ENCODE measurements at places on chromosomes 2 and 18.
A peak's percentile ranks its signal among the peaks of the same experiment; 100 is the strongest.

DNA sequence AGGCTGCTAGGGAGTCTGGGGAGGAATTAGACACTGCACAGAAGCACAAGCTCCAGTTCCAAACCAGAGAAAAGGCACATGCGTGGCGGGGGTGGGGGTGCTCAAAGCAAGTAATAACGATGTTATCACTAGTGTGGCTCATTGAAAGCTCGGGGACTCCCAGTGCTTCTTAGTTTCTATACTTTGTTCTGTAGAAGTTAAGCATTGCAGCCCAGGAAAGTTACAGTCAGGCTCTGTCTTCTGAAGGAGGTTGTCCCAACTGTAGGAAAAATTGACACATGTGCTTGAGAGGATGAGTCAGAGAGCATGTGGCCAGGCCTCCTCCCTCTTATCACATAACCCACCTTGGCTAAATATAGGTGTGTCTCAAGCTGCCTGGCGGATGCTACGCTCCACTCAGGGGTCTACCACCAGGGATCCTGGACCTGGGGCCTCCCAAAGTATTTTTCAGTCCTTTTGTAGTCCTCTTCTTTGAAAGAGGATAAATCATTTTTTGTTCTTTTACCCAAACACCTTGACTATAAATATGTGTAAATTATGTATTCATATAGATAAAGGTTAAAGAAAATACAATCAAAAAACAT lies 3.8 kb downstream of the GALNT5 start:
- peak; percentile 84 for DNase-seq

DNA sequence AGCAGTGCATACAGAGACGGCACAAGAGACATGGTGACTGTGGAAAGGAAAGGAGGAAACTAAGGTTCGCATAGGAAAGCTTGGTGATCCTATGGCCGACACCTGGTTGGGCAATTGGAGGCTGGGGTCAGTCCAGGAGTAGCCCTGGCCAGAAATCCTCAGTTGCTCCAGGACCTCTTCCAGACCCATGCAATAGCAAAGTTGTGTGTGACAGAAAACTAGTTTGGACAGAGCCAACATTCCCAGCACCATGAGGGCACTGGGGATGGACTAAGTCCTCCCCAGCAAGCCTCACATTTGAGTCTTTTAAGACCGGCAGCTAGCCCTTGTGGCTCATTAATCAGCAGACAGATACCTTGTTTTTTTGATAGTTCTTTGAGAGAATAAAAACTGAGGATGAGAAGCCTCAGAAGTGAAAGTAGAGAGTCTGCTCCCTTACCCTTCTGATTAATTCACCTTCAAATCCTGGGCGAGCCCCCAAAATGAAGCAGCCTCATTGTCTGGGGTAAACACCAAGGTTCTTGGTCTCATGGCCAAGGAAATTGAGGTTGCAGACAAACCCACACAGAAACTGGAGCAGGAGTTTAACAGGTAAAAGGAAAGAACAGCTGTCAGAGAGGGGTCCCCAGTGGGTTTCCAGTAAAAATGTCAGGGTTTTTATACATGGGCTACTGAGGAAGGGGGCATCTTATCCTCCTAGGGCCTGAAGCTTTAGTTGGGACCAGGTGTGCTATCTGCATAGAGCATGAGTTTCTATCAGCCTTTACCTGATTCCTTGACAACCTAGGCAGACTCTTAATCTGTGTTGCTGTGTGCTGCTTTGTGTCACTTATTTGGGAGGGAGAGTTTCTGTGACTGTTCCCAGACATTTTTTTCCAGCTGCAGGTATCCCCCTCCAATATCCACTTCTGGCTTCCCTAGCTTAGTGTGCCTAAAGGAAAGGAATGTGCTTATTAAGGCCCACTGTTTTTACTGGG lies 39.1 kb downstream of the STK17B start:
- peak; percentile 80 for DNase-seq

GRCh38 chr2:69565431-69565839 lies 78.1 kb downstream of the AAK1 start:
- DNase-seq, result peak; percentile 83

GRCh38 chr18:23250893-23251656 lies 115.8 kb downstream of the CABLES1 start:
- DNase-seq, result no peak

DNA sequence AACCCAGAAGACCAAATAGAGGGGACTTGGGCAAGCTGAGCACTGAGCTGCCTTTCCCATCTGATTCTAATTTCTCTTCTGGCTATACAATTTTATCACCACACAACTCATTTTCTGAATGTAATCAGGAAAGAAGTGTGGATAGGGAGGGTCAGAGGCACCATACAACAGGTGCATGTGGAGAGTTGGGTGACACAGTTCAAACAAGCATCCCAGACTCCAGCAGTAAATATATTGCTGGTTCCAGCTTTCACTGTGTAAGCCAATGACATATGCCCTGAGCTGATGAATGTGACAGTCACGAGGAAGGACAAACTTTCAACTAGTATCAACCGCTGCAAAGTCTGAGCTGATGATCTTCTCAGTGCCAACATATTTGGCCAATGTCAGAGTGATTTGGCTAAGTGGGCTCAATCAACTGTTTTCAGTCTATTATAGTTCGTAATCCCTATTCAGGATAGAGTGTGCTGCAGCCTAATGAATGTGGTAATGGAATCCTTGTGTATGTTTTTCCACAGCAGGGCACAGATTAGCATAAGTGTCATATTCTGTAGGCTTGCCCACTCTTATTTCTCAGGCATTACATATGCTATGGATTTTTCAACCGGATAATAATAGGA lies 109.9 kb upstream of the MEIS1 start:
- no peak for DNase-seq

DNA sequence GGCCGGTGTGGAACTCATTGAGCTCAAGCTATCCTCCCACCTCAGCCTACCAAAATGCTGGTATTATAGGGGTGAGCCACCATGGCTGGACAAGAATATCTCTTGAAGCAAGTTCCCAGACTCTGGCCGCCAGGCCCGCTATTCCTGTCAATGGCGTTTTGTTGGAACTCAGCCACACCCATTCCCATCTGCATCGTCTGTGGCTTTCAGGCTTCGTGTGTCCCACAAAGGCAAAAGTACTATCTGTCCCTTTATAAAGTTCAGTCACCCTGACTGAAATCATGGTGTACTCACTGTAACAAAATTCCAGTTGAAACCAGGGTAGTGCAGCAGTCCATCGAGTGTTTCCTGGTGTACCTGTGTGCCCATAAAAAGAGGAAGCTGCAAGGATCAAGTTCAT lies 96.7 kb downstream of the SH3BP4 start:
- no peak for DNase-seq

DNA sequence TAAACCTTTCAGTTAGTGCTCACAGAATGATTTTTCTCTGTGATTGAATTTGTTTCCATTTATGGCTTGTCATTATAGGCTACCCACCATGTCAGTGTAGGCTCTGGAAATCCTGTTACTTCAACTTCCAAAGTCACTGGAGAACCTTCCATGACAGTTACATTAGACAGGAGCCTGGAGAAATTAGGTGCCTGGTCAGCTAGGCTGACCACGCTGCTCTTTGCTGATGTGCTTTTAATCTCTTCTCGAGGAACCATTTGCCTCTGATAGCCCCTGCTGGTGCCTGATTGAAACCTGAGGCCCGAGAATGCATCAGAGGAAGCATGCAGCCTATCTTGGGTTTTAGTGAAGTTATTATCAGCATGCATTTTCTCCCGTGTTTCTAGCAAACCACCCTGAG lies 29.6 kb upstream of the TTN start:
- DNase-seq, result no peak

DNA sequence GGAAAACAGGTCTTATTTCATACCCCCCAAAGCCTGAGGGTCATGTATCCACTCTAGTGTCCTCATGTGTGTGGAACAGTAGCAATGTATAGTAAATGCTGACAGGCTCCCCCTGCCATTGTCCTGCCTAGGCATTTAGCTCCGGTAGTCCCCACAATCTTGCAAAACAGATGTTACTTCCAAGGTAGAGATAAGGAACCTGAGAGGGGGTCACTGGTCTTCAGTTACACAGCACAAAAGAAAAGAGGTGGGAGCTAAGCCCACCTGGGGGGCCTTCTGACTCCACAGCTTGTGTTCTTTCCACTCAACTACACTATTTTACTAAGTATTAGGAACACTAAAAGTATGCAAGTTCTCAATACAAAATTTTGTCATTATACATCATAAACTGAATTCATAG lies 17.4 kb upstream of the FECH start:
- no peak for DNase-seq

DNA sequence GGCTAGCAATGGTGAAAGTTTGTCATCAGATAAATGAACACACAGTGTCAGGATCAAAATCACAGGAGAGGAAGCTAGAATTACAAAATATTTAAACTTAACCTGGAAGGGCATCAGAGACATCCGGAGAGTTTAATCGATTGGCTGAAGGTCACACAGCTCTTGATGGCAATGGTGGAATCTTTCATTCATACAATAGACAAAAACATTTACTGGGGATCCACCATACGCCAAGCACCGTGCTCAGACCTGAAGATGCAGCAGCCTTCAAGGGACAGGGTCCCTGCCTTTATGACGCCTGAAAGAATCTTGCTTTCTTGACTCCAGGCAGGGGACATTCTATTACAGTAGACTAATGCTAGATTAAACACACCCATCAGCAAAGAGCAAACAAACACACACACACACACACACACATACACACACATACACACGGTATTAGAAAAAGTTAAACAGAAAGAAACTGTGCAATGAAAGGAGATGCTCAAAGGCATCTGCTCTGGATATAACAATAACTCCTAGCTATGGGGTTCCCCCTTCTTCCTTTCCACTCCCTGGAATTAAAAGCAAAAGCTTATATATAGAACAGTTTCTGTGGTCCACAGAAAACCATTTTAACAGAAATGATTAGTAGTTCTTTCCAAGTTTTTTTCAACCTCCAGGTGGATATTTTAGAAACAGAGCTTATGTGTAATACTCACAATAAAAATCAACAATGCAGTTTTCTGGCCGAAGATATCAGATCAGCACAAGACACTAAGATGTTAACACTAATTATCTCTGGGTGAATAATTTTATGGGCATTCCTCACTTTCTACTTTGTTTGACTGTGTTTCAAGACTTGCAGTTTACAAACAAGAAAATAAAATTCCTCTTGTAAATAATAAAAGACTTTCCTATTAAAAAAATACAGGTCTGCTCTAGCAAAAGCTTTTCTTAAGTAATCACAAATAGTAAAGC lies 151.7 kb downstream of the ANKRD44 start:
- DNase-seq, result no peak

DNA sequence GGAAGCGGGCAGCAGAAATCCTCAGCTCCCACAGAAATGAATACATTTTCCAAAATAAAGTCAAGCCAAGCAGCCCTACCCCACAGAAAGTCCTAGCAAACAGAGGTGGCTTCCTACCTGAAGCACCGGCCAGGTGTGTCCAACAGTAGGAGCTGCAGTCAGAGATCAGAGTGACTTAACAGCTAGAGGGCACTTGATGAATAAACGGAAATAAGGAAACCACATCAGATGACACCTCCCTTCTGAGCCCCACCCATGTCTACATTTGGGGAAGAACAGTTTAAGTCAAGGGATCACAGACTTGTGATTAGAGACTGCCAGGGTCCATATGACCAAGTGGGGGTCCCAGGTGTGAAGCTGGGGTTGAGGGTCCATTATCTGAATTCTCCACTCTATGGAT lies at the start of gene CXCR1:
Gene CXCR1 (minus strand): TSS at position 172 of the 400 bp plus-strand sequence. CDS start 1,751 bp downstream, outside the sequence.
- peak; percentile 33 for DNase-seq

DNA sequence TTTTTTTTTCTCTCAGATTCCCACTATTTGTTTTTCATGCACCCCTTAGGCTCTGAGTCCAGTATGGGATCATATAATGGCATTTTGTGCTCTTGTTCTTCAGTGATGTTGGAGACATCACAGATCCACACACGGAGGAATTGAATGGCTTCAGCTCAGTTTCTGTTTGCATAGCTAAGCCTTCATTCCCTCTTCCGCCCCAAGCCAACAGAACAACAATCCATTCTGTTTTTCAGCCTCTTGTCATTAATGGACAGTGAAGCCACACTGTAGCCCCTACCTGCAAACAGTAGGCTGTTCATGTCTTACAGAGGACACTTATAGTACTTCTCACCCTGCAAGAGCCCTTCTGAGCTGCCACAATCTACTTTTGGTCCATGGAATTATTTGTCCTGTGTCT lies 64.0 kb upstream of the ZSWIM2 start:
- DNase-seq, result no peak

DNA sequence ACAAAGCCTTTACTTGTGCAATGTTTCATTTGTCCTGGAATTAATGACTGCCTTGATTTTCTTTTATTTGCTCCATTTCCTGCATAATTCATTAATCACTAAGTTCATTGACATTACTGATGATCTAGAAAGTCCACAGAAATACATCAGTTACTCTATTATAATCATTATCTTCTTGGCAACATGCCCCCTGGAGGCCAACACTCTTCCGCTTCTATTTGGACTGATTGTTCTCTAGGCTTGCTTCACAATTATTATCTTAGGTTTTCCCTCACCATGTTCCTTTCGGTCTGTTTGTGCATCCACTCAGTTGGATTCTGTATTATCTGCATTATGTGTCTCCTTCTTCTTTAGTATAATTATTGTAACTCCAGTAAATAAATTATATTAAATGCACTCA lies 461.0 kb upstream of the CDH2 start:
- no peak for DNase-seq

- no peak for DNase-seq
These were observed 49.6 kb downstream of the SPIRE1 start for GRCh38 chr18:12608301-12608700.

DNA sequence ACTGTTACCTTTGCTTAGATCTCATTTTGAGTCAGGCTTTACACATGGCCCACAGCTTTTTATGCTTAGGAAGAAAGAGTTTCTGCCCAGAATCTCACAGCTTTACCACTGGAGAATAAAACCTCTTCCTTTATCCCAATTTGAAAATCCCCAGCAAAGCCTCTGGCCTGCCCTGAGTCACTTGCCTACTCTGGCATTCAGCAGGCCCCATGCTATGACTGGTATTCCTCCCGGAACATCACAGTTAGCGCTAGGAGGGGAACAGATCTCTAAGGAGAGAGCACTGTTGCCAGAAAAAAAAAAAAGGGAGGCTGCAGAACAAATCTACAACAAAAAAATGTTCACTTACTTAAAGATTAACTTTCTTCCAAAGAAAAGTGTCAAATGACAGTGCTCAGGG lies 152.9 kb upstream of the DNMT3A start:
- DNase-seq, result no peak

GRCh38 chr18:56550121-56550520 lies 88.3 kb downstream of the TXNL1 start:
- no peak for DNase-seq

GRCh38 chr18:9079818-9080528 lies 22.5 kb upstream of the NDUFV2 start:
- DNase-seq, result no peak

- DNase-seq, result no peak
These were observed 53.1 kb downstream of the MYO1B start for GRCh38 chr2:191298306-191298705.

GRCh38 chr18:65025756-65026155 lies 725.1 kb upstream of the CDH7 start:
- no peak for DNase-seq

All from activated CD4-positive, alpha-beta T cell treated with anti-CD3 and anti-CD28 coated beads for 36 hours (primary cell).